ENCODE measurements at places on chromosomes 1 and 21. TPM values are rescaled to one million over a fixed set of nuclear protein-coding genes. Genes with fewer than 3 reads are reported as not detected.

The RXFP4 gene
- total RNA-seq = not detected

The OLFML2B gene
- 0.22 TPM for total RNA-seq

The CD101 gene
- 0.44 TPM for total RNA-seq

The TRIM46 gene
- 1.2 TPM for total RNA-seq

The TMEM240 gene
- 1.1 TPM for total RNA-seq

The HHAT gene
- 0.65 TPM for total RNA-seq

The RAB29 gene
- total RNA-seq = 20.4 TPM

The RAVER2 gene
- total RNA-seq = 0.79 TPM

The DISC1 gene
- 4.1 TPM for total RNA-seq

The LCA5L gene
- total RNA-seq = 0.22 TPM

The OR2T1 gene
- not detected for total RNA-seq

The CELA2A gene
- total RNA-seq = not detected

The SH2D2A gene
- under 0.01 TPM for total RNA-seq

The SPSB1 gene
- total RNA-seq = 21.6 TPM

The PYHIN1 gene
- not detected for total RNA-seq

The ILF2 gene
- total RNA-seq = 165 TPM

The TNFRSF18 gene
- total RNA-seq = 0.22 TPM

The GNG4 gene
- total RNA-seq = 0.22 TPM

The DUSP23 gene
- total RNA-seq = 32.5 TPM

The TAF13 gene
- 35.3 TPM for total RNA-seq

The DVL1 gene
- total RNA-seq = 39.7 TPM

The TSPEAR gene
- under 0.01 TPM for total RNA-seq

The RNF11 gene
- 83.5 TPM for total RNA-seq

The FAM72B gene
- total RNA-seq = 1.5 TPM

The WLS gene
- 47.9 TPM for total RNA-seq

The MCOLN3 gene
- total RNA-seq = not detected

The TRIM63 gene
- under 0.01 TPM for total RNA-seq

The NUDT4B gene
- total RNA-seq = 8.7 TPM

The PTPN7 gene
- not detected for total RNA-seq

The F13B gene
- total RNA-seq = under 0.01 TPM

The HES5 gene
- not detected for total RNA-seq

The PRAMEF9 gene
- not detected for total RNA-seq

The TSACC gene
- total RNA-seq = not detected

The NGF gene
- 0.22 TPM for total RNA-seq

The KRTAP7-1 gene
- not detected for total RNA-seq

The HSD11B1 gene
- not detected for total RNA-seq

The LCE2A gene
- not detected for total RNA-seq

The FAM229A gene
- 0.99 TPM for total RNA-seq

The PPIAL4G gene
- total RNA-seq = not detected

The SPATA6 gene
- 1.2 TPM for total RNA-seq

The MYBPH gene
- not detected for total RNA-seq

The CYP4X1 gene
- total RNA-seq = 0.87 TPM

The PLPPR4 gene
- total RNA-seq = not detected

The COL16A1 gene
- total RNA-seq = 0.79 TPM

The CFHR5 gene
- total RNA-seq = not detected

The SPRR2F gene
- not detected for total RNA-seq

The ANP32E gene
- 17.4 TPM for total RNA-seq

The PHLDA3 gene
- total RNA-seq = 8.9 TPM

The CR1L gene
- total RNA-seq = not detected

The PLEKHN1 gene
- 0.22 TPM for total RNA-seq

The SPRR2B gene
- not detected for total RNA-seq

The OR6N1 gene
- total RNA-seq = not detected

The CACNA1S gene
- not detected for total RNA-seq

The ABCA4 gene
- 487 TPM for total RNA-seq

The ADPRS gene
- total RNA-seq = 26.4 TPM

The CMPK1 gene
- total RNA-seq = 80.2 TPM

The AMIGO1 gene
- 0.65 TPM for total RNA-seq

The SAMD13 gene
- total RNA-seq = 1.7 TPM

The CDC42 gene
- total RNA-seq = 372 TPM
